ENCODE measurements at places on chromosomes 2 and 18. TPM values are rescaled to one million over a fixed set of nuclear protein-coding genes. Genes with fewer than 3 reads are reported as not detected.

DNA sequence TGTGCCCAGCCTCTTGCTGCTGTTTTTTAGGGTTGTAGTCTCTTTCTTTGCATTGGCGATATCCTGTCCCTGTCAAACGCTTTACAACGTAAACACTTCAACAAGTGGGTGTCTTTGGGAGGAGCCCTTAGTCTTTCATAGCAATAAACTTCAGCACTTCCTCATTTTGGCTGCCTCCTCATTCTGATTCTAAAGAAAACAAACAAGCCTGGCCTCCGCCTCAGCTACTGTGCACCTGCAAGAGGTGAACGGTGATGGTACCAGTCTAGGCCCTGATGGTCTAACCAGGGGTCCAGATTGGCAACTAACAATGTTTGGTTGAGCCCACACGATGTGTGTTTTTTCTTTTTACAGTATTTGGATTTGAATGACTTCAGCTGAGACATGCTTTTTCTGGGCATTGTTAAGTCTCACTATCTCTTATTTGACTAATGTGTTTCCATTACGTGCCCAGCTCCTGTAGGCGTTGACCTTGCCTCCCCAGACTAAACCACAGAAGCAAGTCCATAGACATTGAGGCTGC, 53.2 kb upstream of the CUL3 start:
- no peak for DNase-seq

- no peak for DNase-seq
Observed at GRCh38 chr2:229488232-229488631, 217.1 kb upstream of the PID1 start.

DNA sequence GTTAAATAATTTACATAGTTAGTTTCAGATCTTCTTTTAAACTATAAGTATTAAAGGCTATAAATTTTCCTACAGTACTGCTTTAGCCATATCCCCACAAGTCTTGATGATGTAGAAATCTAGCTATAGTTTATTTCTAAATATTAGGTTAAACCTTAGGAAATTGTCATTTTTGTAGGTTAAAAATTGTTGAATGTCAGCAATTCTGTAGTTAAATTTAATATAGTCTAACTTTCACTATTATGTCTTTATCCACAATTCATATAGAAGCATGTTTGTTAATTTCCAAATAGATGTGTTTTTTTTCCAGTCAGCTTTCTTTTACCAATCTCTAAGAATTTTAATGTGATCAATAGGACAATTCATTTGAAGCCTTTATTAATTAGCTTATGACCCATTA, 199.7 kb downstream of the ETAA1 start:
- no peak for DNase-seq

- DNase-seq, result no peak
Observed at GRCh38 chr2:65957454-65957853, 477.5 kb upstream of the MEIS1 start.

Gene IL18R1
- polyA plus RNA-seq, result 1.8 TPM

Gene APLF
- polyA plus RNA-seq, result 3.9 TPM

Gene CNGA3
- polyA plus RNA-seq, result not detected

- no peak for DNase-seq
Observed at GRCh38 chr2:16151281-16151570, 210.9 kb downstream of the MYCN start.

- no peak for DNase-seq
Observed at GRCh38 chr2:54845094-54845493, 121.6 kb downstream of the EML6 start.

Gene SP140
- 1.6 TPM for polyA plus RNA-seq

GRCh38 chr18:37405772-37406171, 159.8 kb downstream of the CELF4 start:
- no peak for DNase-seq

- DNase-seq, result no peak
Observed at GRCh38 chr2:194105358-194105757, 1551.7 kb upstream of the SLC39A10 start.

DNA sequence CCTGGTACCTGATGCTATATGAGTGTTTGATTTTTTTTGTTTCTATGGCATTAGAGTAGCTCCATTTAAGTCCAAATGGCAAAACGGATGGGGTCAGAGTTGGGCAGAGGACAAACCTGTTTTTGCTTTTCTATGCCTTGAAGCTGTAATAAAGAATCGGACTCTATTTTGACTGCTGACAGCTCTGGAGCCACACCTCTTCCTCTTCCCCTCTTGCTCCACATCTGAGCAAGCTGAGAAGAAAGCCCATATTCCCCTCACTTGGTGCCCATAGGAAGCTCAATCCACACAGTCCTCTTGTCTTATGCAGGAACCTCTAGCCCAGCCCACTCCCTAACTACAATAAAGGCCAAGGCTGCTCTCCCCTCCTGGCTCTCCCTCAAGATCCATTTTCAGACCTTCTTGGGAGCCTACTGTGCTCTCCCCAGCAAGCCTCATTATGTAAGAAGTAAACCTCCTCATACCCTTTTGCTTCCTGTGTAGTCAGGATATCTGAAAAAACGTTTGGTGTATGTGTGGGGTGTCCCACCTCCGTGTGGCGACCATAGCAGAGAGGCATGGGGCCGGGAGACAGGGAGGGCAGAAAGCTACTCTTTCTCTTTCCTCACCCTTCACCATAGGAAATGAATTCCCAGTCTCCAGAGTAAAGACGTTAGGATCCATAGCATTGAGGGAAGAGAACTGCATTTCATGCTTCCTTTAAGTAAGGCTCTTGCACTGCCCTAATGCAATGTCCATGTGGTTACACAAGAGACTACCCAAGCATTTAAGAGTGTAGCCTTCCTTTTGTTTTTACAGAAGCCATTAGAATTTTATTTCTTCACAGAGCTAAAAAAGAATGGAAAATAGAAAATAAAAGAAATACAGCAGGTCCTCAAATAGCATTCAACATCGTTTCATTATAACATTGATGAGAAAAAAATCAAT, 41.9 kb upstream of the RAPGEF4 start:
- DNase-seq, result no peak

Gene CRYBA2
- not detected for polyA plus RNA-seq

GRCh38 chr2:28084564-28084963, 194.0 kb downstream of the BABAM2 start:
- DNase-seq, result no peak

DNA sequence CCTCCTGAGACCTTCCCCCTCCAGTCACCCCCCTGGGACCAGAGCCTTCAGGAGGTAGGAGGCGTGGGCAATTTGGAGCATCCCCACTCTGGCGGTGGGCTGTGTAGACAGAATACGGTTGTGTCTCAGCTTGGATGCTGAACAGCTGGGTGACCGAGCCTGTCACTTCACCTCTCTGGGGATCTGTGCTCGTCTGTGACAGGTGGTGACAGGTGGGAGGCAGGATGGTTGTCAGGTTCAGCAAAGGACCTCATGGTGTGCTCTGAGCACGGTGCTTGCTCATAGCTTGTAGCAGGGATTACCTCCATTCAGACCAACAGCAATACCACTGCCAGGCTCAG, 186.5 kb upstream of the HS6ST1 start:
- DNase-seq, result no peak

DNA sequence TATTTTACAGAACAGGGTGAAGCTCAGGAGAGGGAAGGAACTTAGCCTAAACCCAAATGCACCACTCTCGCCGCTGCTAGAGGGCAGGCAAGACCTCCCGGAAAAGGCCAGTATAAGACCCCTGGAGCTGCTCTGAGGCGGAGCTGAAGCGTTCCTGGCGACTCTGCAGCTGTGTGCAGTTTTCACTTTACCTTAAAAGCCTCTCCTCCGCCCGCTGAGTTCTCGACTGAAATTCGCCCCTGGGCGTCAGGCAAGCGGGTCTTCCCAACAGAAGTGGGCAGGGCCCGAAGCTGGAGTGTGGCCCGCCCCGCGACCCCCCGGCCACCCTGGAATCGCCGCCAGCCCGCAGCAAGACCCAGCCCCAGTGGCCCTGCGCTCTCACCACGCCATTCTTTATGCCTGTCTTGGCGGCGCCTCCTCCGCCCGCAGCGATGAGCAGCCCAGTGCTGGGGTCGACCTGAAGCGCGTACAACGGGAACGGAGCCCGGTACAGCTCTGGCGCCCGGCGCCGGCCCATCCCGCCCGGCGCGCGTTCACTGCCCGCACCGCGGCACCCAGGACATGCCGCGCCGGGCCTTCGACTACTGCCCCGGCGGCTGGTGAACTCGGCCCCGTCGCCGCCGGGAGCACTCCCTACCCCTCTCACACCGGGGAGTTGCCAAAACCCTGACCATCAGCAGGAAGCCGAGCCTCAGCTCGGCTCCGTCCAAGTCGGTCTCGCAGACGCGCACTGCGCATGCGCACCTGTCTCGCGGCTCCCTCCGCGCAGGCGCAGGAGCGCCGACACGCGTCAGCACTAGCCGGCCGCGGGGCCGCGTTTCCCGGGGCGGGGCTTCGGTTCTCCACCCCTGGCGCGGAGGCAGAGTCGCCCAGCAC, at the start of gene PREB:
TSS of gene PREB (minus strand) at position 732 of the 876 bp plus-strand sequence. CDS start at position 517, 215 bp downstream.
- DNase-seq, result peak; percentile 95

Gene CEBPZOS
- polyA plus RNA-seq, result 52.4 TPM

Gene EPAS1
- polyA plus RNA-seq, result 42.0 TPM

Gene LYPD6B
- 33.9 TPM for polyA plus RNA-seq

DNA sequence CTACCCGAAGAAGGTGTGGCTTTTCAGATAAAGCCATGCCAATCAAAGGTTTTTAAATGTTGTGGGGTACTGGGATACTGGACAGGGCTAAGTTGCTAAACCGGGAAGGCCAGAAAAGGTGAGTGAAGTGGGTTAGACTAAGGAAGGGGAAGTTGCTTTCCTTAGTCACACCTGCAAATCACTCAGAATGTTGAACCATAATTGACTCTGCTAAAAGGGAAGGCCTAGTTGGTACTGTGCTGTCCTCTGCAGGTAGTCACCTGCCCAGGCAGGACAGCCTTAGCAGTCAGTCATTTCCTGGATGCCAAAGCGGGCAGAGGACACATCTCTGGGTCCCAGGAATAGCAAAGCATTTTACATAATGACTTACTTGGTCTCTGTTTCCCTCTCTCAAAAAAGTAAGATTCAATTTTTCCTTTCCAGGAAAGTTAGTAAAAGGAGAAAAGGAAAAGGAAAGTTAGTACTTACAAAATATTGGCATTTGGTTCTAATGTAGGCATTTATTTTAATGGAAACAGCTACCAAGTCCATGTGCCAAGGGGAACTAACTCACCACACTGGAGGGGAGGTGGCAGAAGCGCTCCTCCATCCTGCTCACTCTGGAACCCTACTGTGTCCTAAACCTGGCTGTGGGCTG, 60.3 kb downstream of the RFTN2 start:
- no peak for DNase-seq

- DNase-seq, result no peak
Observed at GRCh38 chr18:3411854-3412268, 38.1 kb upstream of the TGIF1 start.

DNA sequence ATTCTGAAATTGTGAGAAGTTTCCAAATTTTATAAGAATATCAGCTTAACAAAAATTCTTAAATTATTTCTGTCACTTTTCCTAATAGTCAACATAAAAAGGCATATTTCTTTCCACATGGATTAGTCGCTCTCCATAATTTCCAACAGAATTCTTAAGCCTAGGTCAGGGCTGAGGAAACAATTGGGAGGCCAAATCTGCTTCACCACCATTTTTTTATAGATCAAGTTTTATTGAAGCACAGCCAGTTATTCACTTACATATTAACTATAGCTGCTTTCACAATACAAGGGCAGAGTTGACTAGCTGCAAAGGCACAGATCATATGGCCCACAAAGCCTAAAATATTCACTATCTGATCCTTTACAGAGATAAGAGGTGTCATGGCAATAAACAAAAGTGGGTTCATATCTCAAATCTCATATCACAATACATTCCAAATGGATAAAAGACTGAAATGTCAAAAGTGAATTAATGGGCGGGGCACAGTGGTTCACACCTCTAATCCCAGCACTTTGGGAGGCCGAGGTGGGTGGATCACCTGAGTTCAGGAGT, 18.7 kb downstream of the MEMO1 start:
- DNase-seq, result no peak

GRCh38 chr2:202541137-202541536, 93.6 kb upstream of the FAM117B start:
- no peak for DNase-seq

Gene FBXO36
- 6.4 TPM for polyA plus RNA-seq

DNA sequence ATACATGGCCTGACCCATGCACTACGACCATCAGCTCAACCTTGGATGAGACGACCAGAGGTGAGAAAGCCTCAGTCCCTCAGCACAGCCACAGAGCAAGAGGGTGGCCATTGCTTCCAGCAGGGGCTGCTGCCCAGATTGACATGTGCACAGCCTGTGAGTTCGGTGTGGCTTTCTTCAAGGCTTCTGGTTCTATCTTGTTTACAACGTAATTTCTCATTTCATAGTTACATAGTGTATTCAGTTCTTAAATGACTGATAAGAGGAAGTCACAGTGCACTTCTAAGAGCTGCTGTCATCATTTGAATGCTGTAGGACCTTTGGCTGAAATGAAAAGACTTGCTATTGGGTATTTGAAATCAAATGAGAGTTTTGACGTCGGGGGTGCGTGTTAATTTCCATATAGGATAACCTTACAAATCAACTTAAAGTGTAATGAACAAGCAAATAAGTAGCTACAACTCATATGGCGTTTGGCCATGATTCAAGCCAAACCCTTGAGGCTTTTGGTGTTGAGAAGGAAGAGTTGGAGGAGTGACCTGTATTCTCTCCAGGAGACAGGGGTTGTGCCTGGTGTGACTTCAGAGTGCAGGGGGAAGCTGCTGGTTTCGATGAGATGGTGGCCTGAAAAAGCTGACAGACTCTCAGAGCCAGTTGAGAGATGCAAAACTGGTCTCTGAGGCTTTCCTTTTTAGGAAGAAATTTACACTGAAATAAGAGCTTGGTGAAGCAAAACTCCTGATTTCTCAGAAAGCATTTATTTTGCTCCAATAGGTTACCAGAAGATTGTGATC, 51.0 kb downstream of the TSHZ1 start:
- no peak for DNase-seq

- no peak for DNase-seq
Observed at GRCh38 chr18:24234850-24235418, 96.1 kb downstream of the CABYR start.

- DNase-seq, result no peak
Observed at GRCh38 chr2:58466804-58467203, 225.7 kb upstream of the FANCL start.

Gene SERPINB11
- not detected for polyA plus RNA-seq

Gene SATB2
- polyA plus RNA-seq, result 11.6 TPM

- DNase-seq, result no peak
Observed at GRCh38 chr2:71882236-71882946, 265.3 kb downstream of the CYP26B1 start.

Gene HOXD12
- polyA plus RNA-seq, result 0.76 TPM

DNA sequence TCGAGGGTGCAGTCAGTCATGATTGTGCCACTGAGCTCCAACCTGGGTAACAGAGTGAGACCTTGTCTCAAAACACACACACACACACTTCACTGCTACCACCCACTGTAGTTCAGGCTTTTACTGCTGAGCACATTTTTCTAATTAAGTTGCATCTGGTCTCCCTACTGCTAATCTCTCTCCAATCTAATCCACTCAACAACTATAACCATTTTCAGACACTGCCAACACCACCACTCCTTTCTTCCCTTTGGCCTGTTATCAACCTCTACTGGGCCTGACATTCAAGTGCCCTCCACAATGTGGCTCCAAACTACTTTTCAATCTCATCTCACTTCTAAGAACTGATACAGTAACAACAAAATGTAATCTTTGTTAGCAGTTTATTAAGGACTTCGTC, 44.8 kb downstream of the RMP24 start:
- no peak for DNase-seq

Gene LONRF2
- polyA plus RNA-seq, result 4.6 TPM

Gene TMEM169
- 13.6 TPM for polyA plus RNA-seq

All from renal cortex interstitium (tissue), 15 donors.